Pancreas (tissue), 10 donors: ENCODE measurements at places on chromosomes 5 and 9.

DNA sequence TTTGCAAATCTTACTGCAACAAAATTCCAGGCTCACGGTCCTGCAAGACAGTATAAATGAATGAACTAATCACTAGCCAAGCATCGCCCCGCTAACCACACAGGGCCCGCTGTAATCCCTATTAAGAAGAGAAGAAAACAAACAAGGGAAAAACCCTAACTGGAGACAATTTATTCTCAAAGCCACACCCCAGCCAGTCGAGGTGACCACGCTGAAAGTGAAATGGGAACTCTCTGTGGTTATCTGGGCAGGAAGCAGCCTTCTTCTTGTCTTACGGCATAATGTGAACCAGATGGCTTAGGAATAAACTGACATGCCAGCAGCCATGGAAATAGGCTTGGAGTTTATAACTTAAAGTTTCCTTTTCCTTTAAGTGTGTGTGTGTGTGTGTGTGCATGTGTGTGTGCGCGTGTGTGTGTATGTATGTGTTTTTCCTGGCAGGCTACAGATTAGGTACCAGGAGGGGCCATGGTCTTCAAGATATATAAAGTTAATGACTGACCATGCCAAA lies 120.2 kb downstream of the SEMA6A start:
- no peak for DNase-seq

DNA sequence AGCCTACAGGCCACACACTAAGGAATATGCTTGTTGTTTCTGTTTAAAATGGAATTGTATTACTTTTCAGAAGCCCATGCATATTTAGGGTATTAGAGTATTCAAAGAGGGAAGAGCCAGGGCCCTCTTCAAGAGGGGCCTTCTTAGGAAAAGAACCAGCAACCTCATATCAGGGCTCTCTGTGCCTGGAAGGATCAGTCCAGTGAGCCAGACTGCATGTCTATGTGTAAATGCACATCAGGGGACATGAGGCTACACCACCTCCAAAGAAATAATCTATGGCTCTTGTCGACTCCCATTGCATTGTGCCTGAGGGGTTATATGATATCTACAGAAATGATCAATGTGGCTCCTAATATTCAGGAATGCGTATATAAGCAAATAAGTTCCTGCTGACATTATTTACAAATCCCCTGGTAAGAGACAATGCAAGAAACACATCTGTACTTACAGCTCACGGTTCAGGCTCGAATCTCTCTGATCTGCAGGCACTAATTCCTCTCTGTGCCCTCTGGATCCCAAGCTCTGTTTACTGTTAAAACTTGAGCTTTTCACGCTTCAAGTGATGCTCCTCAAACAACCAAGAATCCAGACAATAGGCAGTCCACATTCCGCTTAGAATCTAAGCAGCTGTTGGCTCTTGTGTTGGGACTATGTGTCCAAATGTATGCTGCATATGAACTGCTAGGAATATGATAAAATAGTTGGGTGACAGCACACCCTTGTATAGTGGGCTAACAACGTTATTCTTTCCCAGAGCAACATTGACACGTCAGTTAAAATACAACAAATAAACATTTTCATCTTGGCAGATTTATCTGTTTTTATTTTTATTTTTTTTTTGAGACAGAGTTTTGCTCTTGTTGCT lies 150.2 kb upstream of the KLF9 start:
- DNase-seq, result no peak

DNA sequence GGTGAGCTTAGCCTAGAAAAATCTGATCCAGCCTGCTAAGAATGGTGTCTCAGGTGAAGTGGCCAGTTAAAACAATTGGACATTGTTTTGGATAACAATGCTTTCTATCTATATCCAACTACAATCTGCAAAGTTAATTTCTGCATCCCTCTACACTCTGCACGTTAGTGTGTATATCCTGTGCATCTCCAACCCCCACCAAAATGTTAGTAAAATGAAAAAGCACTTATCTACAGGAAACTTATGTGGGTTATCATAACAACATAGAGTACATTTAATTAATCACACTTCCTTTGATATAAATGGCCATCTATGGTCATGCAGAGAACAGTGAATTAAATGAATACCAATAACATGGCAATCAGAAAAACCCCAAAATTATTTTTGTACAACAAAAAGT lies 158.7 kb downstream of the NFIB start:
- DNase-seq, result no peak

- DNase-seq, result no peak
Observed at GRCh38 chr5:5467737-5468136, 45.3 kb downstream of the ICE1 start.

- DNase-seq, result no peak
Observed at GRCh38 chr5:3451961-3452360, 143.7 kb upstream of the IRX1 start.

- no peak for DNase-seq
Observed at GRCh38 chr9:75699625-75700251, 190.7 kb upstream of the PCSK5 start.

- no peak for DNase-seq
Observed at GRCh38 chr5:55869847-55870246, 18.7 kb downstream of the IL31RA start.

- no peak for DNase-seq
Observed at GRCh38 chr5:132669455-132669820, 4.4 kb upstream of the IL4 start.

- no peak for DNase-seq
Observed at GRCh38 chr9:76115396-76115795, 224.9 kb downstream of the PCSK5 start.

DNA sequence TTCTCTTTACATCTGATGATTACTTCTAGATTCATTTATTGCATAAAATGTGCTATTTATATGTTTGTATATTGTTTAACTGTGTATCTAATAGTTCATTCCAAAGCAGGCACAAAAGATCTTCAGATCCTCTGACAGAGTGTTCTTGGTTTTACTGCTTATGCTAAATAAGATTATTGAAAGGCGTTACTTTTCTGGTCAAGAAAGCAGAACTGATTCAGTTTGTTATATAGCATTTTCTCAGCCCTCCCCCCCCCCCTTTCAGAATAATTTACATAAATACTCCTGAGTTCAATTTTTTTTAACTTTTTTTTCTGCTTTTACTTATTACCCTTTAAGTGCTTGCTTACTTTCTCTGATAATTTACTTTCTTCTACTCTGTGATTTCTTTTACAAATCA lies 15.4 kb downstream of the CDC42SE2 start:
- DNase-seq, result no peak

DNA sequence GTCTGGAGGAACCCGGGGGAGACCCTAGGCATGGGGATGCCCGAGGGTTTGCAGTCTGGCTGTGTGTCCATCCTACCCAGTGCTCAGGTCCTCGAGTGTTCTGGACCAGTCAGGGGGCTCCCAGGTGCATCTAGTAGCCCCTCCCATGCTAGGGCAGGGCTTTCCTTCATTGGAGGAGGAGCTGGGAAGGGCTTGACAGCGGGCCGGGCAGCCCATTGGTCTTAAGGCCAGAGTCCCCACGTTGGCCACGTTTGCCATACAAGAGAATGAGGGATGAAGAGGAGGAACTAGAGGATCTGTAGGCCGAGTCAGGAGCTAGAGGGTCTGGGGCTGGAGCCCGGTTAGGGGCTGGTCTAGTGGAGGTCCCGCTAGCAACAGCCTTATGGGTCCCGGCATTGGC lies 37.3 kb upstream of the CTSV start:
- no peak for DNase-seq

- no peak for DNase-seq
Observed at GRCh38 chr5:107359916-107360234, 310.9 kb downstream of the EFNA5 start.

- DNase-seq, result no peak
Observed at GRCh38 chr5:100452126-100452525, 83.0 kb upstream of the FAM174A start.

DNA sequence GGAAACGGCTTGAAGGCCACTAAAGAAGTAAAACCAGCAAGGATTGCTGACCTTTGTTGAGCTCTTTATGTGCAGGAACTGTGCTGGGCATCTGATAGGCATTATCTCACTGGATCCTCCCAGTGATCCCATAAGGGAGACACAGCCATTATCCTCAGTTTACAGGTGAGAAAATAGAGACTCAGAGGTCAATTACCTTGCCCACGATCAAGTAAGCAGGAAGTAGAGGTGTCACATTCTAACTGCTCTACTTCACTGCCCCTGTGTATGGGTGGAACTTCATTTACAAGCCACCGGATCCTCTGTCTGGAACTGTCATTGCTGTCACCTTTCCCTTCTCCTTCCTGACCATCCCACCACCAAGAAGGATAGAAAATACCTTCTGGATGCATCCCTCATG lies 248.9 kb downstream of the CRB2 start:
- no peak for DNase-seq

DNA sequence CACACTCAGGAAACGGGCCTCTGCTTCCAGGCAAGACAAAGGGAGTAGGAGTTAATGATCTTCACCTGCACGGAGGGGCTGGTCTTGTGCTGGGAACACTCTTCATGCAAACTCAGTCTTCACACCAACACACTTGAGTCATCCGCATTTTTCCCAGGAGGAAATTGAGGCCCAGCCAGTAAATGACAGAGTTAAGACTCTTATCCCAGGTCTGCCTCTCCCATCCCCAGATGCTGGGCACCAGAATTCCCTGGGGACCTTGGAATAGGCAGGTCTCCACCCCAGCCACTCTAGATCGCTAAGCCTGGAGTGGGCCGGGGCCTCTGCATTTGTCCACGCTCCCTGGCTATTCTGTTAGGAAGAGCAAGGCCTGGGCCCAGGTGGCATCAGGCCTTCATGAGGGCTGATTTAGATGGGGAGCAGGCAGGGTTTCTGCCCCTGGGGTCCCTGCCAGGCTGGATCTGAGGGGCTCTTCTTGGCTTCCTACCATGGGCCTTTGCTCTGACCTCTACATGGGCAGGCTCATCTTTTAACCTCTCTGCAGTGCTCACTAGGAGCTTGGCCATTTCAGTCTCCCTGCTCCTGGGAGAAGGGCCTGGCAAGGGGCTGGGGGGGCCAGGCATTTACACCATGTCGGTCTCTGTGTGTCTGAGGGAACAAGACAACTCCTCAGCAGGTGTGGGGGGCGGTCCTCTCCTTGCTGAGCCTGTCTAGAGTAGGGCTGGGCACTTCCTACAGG lies 77.3 kb downstream of the AMBP start:
- DNase-seq, result peak; percentile 5

- no peak for DNase-seq
Observed at GRCh38 chr9:88196142-88196790, 58.0 kb upstream of the SPATA31C2 start.

- DNase-seq, result no peak
Observed at GRCh38 chr9:118108971-118109370, 404.8 kb downstream of the TLR4 start.

- no peak for DNase-seq
Observed at GRCh38 chr9:116717150-116717549, 30.0 kb downstream of the TRIM32 start.

GRCh38 chr5:119347574-119347973 lies 8.2 kb upstream of the TNFAIP8 start:
- no peak for DNase-seq

- no peak for DNase-seq
Observed at GRCh38 chr5:2382776-2383697, 368.4 kb downstream of the IRX2 start.

- no peak for DNase-seq
Observed at GRCh38 chr5:7391215-7391614, 4.7 kb upstream of the ADCY2 start.
